ENCODE measurements at places on chromosomes 7 and 10. TPM values are rescaled to one million over a fixed set of nuclear protein-coding genes. Genes with fewer than 3 reads are reported as not detected.

DNA sequence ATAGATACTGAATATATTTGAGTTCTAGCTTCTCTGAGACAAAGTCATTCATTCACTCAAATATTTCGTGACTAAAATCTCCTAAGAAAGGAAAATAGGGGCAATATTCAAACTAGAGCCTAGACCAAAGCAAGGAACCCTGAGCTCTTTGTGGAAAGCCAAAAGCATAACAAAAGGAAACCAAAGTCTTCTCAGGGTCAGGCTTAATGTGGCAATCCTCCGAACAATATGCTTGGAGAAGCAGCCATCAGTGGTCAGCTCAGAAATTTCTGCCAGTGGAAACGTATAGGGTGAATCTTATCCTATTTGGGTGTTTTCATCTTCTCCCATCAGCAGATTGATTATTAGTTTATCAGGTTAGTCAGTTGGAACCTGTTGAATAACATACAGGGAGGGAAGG, 151.3 kb upstream of the SLC13A1 start:
- DNase-seq: no peak

The HBP1 gene
- 56.9 TPM for total RNA-seq

GRCh38 chr10:12022580-12023257, 19.9 kb downstream of the UPF2 start:
- no peak for DNase-seq

GRCh38 chr7:44385434-44386138, 60.2 kb upstream of the CAMK2B start:
- DNase-seq: no peak

GRCh38 chr10:9684186-9684585, 1333.5 kb upstream of the CELF2 start:
- DNase-seq: no peak

GRCh38 chr7:110010359-110010758, 1080.6 kb upstream of the LRRN3 start:
- no peak for DNase-seq

DNA sequence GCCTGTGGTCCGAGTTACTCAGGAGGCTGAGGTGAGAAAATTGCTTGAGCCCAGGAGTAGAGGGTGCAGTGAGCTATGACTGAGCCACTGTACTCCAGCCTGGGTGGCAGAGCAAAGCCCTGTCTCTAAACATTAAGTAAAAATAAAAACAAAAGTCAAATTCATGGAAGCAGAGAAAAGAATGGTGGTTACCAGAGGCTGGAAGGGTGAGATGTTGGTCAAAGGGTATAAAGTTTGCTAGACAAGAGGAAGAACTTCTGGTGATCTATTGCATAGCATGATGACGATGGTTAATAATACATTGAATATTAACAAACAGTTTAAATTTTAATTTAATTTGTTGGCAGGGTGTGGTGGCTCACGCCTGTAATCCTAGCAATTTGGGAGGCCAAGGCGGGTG, 68.1 kb downstream of the CRPPA start:
- DNase-seq: no peak

The CYP3A4 gene
- 10.0 TPM for total RNA-seq

- no peak for DNase-seq
Observed at GRCh38 chr7:92750447-92750839, 85.9 kb downstream of the CDK6 start.

DNA sequence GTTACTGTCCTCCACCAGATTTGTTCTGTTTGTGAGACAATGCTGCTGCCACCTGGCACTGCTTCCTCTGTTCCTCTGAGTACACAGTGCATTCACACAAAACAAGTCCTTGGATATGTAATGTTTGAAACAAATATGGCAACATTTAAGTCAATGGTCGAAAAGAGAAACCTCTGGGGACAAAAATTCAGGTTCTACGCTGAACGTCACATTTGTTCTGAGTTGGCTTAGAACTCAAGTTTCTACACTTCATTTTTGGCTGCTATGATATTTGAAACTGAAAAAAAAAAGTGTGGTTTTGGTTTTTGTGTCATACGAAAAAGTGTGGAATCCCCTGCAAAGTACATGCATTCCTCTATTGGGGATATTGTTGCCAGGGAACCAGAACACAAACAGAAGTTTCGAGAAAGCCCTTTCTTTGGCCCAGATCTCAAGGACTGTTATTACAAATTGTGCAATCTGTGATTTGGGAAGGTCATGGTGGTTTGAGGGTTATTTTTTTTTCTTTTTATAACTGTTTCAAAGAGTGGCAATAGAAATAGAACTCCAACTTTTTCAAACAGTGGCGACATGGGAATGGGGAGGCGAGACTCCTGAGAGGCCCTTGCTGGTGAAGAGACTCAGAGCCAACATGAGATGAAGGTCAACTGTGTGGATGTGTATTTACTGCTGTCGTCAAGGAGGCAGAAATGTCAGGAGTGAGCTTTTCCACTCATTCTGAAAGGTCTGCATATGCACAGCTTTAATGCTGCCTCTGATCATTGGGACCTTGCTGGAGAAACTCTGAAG, 127.5 kb downstream of the CUBN start:
- no peak for DNase-seq

DNA sequence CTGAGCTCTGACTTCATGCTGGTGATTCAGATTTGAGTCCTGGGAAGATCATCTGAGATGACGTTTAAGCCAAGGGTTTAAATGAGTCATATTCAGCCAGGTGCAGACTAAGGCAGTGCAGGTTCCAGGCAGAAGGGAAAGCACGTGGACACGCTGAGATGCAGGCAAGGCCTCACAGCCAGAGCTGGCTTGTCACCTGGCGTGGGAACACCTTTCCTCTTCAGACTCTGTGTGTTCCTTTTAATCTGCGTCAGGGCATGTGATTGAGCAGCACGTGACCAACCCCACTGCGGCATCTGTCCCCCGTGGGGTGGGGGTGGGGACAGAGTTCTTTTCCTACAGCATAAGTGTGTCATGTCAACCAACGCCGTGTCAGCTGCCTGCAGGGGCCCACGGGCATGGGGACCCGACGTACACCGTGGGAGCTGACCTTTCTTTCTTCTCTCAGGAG, 10.7 kb upstream of the IDI2 start:
- DNase-seq: no peak

DNA sequence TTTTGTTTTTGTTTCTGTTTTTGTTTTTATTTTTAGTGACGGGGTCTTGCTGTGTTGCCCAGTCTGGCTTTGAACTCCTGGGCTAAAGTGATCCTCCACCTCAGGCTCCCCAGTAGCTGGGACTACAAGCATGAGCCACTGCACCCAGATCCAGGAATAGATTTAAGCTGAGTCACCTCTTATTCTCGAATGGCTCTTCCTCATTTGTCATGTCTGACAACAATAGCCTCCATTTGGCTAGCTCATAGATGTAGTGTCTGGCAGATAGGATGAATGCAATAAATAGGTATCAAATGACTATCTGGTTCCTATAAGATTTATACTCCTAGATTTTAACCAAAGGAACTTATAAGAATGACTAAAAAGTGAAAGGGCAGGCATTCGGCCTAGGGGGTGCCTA, 172.9 kb downstream of the TMEM26 start:
- DNase-seq: no peak

DNA sequence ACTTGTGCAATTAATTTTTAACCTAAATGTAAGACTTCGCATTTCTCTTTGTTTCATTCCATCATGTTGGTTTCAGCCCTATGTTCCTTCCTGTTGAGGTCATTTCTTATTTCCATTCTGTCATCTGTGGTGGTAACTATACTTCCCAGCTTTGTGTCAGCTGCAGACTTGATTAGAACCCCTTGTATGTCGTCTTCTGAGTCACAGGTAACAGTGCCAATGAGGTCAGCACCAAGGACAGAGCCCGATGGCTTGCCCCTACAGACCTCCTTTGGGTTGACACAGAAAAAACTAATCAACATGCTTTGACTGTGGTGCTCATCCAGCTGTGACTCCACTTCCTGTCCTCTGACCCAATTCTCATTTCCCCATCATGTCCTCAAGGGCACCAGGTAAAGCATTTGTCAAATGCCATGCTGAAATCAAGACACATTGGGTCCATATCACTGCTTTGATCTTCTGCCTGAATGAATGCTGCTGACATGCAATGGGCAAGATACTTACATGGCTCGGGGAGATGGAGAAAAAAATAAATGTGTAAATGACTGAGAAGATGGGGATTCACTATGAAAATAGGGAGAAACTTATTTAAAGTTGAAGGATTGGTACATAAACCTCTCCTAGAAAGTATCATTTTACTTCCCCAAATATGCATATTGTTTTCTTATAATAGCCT, 25.6 kb upstream of the CRTAC1 start:
- DNase-seq: no peak

The RPEL1 gene
- not detected for total RNA-seq
